ENCODE measurements at places on chromosomes 7 and 10.
A peak's percentile ranks its signal among the peaks of the same experiment; 100 is the strongest.

DNA sequence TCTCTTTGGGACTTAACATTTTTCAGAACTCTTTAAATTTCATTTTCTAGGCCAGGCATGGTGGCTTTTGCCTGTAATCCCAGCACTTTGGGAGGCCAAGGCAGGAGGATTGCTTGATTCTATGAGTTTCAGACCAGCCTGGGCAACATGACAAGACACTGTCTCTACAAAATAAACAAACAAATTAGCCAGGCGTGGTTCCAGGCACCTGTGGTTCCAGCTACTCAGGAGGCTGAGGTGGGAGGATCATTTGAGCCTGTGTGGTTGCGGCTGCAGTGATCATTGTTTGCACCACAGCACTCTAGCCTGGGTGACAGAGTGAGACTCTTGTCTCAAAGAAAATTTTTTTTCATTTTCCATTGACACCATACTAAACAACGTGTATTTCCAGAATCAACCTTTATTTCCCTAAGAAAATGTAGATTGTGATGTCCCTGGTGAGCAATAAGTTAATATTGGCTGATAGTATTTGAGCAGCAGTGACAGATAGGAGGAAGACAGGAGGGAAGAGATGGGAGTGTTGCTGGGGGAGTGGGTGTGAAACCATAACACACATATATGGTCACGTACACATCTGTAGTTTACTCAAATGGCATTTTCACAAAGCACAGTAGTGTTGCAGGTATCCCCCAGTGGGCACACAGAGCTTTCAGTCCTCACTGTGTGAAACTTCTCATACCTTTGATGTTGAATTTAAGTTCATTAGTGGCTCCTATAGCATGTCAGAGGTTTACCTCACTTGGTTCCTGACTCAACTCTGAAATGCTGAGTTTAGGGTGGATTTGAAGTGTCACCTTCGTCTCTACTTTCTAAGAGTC is 205.6 kb downstream of the AUTS2 start:
- DNase-seq = no peak

DNA sequence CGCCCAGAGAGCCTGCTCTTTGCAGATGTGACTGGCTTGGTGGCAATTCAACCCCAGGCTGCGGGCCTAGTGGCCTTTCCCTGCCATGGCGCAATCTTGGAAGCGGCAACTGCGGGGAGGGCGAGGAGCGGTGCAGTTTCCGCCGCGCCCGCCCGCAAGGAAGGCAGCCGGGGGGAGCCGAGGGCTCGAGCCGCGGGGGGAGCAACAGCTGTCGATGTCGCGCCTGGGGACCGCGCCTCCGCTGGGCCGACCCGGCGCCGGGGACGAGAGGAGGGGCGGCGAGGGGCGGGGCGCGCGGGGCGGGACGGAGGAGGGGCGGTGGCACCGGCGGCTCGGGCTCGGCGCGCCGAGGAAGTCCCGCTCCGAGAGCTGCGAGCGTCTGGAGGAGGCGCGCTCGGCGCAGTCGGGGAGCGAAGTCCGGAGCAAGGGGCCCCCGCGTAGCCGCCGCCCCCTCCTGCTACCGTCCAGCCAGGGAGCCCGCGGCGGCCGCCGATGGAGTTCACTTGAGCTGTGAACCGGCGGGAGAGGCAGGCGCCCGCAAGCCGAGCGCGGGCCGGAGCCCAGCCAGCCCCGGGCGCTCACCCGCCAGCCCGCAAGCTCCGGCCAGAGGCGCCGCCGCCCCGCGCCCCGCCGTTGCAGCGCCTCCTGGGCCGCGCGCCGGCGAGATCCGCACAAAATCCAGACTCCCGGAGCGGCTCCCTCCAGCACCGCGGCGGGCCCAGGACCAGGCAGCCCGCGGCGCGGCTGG is 438.1 kb upstream of the GALNT17 start:
- DNase-seq = peak; percentile 82

DNA sequence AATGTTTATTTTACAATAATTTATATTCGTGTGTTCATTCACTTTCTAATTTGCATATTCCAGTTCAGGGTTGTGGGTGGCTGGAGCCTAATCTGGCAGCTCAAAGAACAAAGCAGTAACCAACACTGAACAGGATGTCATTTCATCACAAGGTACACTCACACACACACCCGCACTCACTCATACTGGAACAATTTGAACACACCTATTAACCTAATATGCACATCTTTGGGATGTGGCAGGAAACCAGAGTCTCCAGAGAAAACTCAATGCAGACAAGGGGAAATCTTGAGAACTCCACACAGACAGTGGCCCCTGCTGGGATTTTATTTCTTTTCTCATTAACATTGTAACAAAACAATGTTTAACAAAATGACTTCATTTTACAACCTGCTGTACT is 97.4 kb downstream of the TWIST1 start:
- DNase-seq = no peak

GRCh38 chr7:96126382-96126781 is 195.5 kb downstream of the SLC25A13 start:
- no peak for DNase-seq

GRCh38 chr10:34437906-34438305 is 377.2 kb downstream of the PARD3 start:
- DNase-seq = no peak

DNA sequence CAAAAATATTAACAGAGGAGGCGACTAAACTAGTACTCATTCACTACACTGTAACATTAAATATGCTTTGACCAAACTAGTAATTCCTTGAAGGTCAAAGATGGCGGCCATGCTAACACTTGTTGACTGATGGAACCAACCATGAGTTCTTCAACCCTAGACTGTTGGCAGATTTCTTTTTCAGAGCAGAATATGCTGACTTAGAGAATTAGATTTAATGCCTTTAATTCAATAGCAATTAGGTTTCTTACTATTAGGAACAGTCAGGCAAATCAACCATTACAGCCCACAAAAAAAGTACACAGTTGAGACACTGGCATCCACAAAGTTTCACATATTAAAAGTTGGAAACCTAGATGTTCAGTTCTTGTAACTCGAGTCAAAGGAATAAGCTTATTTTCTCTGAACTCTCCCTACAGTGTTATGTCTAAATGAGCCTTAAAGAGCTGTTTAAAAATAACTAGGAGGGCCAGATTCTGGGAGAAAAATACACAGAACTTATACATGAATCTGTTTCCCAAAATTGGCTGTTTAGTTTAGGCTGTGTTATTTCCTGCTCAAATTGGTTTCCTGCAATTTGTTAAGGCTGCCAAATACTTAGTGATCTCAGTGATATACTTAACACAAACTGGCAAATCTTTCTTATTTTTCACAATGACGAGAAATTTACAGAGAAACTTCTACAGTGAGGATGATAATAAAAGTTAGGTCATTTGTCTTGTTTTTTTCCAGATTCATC is 17.6 kb downstream of the CHCHD3 start:
- no peak for DNase-seq

GRCh38 chr7:31418928-31419327 is 78.4 kb upstream of the NEUROD6 start:
- DNase-seq = no peak

DNA sequence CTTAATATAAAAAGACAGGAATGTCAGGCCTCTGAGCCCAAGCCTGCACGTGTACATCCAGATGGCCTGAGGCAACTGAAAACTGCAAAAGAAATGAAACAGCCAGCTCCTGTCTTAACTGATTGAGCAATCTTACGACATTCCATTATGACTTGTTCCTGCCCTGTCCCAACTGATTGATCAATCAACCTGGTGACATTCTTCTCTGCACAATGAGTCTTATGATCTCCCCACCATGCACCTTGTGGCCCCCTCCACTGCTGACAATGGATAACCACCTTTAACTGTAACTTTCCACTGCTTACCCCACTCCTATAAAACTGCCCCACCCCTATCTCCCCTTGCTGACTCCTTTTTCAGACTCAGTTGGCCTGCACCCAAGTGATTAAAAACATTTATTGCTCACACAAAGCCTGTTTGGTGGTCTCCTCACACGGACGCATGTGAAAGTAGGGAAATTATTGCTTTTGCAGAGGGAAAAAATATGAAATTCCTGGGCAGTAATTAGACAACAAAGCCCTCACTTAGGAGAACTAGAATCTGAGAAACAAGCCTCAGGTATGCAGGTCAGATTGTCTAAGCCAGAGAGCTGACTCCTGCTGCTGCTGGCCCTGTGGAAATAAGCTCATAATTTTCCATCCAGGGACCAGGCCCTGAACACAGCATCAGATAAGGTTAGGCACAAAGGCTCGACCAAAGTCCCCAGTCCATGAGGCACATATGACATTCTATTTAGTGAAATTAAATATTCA is 5.3 kb downstream of the CYP3A7 start:
- DNase-seq = no peak

DNA sequence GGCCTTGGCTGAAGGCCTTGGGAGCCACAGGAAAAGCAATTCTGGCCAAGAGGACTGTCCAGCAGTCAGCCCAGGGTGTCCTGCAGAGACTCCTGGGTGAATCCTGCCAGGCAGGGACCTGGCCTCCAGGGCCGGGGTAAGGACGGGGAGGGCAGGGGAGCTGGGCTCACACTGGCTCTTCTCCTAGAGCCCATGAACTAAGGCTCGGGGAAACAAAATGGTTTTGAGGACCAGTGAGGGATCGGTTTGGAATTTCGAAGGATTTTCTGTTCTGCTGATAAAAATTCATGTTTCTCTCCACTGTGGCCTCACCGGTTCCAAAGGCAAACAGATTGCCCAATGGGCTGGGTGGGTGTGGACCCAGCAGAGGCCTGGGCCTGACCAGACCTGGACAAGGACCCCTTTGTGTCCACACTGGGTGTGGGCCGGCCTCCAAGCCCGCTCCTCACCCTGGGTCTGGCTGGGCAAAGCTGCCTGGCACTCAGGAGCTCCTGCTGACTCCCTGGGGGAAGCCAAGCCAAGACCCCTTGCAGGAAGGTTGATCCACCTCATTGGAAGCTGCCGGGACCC is 27.3 kb downstream of the FAM20C start:
- DNase-seq = no peak

- DNase-seq = peak; percentile 78
Measured at GRCh38 chr7:11833431-11833830, 1.4 kb upstream of the THSD7A start.

GRCh38 chr7:38222481-38223096 is 44.5 kb downstream of the STARD3NL start:
- peak; percentile 29 for DNase-seq

- no peak for DNase-seq
Measured at GRCh38 chr10:89051593-89051992, 61.0 kb downstream of the FAS start.

GRCh38 chr10:116810895-116811294 is 38.4 kb upstream of the ENO4 start:
- no peak for DNase-seq

DNA sequence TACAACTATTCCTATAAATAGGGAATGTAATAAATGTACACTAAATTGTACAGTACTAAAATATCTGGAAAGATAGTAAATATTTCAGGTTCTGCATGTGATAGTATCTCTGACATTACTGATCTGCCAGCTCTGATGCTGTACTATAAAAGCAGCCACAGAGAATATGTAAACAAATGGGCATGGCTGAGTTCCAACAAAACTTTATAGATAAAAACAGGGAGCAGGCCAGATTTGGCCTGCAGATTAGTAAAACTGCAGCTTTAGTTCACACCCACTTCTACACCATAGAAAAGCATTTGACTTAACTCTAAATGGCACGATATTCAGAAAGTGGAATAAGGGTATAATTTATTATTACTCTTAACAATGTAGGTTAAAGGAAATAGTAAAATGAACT is 18.8 kb upstream of the TLL2 start:
- no peak for DNase-seq

- no peak for DNase-seq
Measured at GRCh38 chr10:52526251-52526823, 212.3 kb downstream of the DKK1 start.

DNA sequence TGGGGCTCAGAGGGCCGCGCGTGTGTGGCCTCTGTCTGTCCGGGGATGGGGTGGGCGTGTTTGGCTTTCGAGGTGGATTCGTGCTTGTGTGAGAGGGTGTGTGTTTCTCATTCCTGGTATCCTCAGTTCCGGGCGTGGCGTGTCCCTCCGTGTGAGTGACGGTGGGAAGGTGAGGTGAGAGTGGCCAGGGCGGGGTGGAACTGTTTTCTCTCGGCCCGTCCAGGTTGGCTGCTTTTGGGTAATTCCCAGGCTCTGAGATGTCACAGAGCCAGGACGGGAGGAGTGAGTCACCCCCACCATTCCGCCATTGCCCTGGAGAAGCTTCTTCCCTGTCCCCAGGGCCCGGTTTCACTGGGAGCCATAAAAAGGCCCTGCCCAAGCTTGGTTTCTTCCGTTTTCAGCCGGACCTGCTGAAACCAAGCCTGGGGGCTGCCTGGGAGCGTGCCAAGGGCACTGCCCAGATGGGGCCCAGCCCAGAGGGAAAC is 21.3 kb upstream of the CLDN4 start:
- DNase-seq = no peak

GRCh38 chr7:157792241-157793086 is 455.7 kb downstream of the DNAJB6 start:
- DNase-seq = no peak

DNA sequence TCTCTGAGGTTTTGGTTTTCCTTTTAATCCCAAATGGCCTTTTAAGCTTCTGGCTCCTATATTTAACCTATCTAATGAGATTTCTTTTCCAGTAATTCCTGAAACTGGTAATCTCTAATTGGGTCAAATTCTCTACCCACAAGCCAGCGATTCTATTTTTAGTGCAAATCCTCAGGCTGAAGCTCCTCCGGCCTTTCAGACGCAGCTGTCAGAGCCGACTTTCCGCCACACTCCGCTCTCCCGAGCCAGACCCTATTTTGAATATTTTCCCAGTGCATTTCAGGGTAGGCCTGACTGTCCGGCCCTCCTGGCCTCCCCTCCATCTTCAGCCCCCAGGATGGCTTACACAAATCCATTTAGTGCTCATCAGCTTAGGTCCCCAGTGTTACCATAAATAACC is 9.7 kb upstream of the ADCY1 start:
- DNase-seq = no peak

GRCh38 chr7:82131215-82131614 is 312.4 kb downstream of the CACNA2D1 start:
- DNase-seq = no peak

DNA sequence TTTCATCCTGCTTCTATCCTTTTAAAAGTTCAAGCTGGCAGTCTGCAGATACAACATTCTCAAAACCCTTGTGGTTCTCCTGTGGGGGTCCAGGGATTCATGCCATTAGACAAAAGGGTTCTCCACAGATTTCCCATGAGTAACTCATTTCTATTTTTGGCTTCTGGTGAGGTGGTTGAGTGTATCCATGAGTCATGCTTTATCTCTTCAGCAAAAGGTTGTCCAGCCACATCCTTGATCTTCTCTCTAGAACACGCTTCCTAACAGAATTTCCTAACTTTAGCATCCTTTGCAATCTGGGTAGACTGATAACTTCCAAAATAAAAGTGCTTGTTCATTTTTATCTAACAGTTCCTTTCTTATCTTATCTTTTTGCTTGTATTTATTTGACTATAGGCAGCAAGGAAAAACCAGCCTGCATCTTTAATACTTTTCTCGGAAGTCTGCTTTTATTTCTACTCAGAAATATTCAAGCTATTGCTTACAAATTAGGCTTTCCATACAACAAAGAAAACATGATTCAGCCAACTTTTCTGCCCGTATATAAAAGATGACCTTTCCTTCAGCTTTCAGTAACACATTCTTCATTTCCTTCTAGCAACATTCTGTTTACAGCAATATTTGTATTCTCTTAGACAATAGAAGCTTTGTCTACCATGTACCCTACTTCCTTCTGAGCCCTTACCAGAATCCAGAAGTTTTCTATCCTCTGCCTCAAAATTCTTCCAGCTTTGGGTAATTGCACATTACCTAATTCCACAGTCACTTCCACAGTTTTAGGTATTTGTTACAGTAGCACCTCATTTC is 79.3 kb upstream of the IL6 start:
- no peak for DNase-seq

- DNase-seq = no peak
Measured at GRCh38 chr7:2701832-2702593, 14.0 kb downstream of the AMZ1 start.

- DNase-seq = no peak
Measured at GRCh38 chr7:8442814-8443304, 9.4 kb downstream of the NXPH1 start.

Data from NCI-H1105 (cell line).